IPS DF 19.7 (cell line): ENCODE measurements at places on chromosomes 11 and 22.

GRCh38 chr22:35543702-35544101 lies 3.1 kb downstream of the RASD2 start:
- DNase-seq, result no peak

DNA sequence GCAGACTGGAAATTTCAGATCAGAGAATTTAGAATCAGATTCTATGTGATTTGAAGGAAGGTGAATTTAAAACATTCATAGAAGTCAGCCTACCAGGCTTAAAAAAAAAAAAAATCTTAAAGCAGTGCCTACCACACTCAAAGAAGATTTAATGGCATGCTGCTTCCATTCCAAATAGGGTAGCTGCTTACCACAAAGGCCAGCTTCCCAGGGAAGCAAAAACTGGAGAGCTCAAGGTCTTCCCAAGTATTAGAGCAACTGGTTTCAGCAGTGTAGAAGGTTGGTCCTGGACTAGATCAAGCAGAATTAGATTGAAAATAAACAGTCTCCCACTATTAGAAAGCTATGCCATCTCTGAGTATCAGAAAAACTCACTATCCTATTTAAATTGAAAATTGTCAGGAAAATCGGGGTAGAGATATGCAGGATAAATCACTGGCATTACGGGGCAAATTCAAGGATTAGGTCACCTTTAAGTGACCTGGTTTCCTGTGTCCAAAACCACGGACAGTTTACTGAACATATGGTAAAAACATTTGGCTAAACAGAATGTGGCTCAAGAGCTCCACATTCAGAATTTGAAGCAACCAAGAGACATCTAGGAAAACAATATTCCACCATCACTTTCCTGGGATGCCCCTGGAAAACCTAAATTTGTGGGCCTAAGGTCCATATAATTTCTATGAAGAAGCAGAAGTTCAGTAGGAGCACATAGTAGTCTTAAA lies 1.3 kb downstream of the C11orf42 start:
- DNase-seq, result no peak

- no peak for DNase-seq
Observed at GRCh38 chr11:31806186-31806927, 4.8 kb downstream of the PAX6 start.

- DNase-seq, result no peak
Observed at GRCh38 chr11:64918017-64918416, 1.0 kb upstream of the ATG2A start.

DNA sequence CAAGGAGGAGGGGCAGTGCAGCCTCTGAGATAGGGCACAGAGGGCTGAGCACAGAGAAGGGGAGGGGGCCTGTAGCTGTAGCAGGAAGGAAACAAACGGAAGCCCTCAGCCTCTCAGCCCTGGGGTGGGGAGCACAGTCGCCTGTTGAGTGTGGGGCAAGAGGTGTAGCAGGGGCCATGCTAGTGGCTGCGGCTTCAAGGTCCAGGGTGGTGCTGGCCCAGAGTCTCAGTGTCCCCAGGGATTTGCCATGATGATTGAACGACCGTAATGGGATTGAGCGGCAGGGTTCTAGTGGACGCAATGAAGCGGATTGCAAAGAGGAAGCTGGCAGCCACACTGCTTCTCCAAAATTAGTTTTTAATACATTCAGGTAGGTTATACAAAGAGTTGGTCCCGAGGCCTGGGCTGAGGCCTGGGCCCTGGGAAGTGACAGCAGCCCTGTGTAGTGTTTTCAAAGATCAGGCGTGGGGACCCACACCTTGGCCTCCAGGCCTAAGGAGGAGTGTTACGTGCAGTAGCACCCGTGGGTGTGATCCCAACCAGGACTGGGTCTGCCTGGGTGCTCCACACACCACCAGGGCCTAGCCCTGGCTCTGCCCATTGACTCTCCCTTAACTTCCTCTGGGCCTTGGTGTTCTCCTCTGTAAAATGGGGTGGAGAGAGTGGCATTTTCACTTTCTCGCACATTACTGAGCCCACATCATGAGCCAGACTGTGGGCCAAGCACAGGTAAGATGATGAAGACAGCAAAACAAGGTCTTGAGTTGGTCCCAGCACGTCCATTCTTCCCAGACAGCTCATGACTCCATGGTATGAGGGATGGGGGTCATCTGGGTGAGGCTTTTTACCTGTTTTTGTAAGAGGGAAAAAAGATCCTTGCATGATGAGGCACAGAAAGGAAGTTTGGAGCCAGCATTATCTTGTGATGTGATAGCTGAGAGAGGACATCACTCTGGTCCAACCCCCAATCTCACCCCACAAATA lies 13.1 kb downstream of the LRRC32 start:
- DNase-seq, result no peak

- no peak for DNase-seq
Observed at GRCh38 chr11:13682212-13682611, 13.7 kb downstream of the FAR1 start.

DNA sequence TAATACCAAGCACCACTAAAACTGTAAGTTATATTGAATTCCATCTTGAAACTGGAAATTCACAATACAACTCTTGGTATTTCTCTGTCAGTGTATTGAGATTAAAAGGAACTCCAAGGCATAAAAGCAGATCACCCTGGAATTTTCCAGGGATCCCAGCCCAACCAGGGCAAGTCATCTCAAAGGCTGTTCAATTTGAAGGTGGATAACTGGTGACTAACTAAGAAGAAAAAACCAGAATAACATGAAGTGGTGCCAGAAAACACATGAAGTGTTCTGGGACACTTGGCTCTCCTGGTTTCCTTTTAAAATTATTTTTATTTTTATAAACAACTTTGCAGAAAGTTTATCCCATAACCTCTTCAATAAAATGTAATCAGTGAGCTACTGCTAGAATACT lies 7.8 kb upstream of the BMAL1 start:
- DNase-seq, result no peak
